Activated CD8-positive, alpha-beta memory T cell treated with anti-CD3 and anti-CD28 coated beads for 1 hour (primary cell): ENCODE measurements at places on chromosomes 7 and 10.

DNA sequence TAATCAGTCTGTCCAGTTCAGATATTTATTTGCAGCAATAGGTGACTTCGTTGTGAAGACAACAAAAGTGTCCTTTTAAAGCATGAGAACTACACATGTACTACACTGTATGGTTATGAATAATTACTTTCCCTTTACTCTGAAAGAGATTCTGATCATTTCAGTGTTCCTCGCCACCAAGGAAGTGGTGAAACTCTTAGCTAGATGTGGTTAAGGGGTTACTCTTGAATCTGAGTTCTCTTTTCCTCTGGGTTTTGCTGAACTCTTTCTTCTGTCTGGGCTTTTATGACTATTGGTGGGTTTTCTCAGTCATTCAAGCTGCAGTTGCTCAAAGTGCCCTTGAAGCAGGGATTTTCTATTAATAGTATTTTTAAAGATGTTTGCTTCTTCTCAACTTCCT is 127.9 kb upstream of the SEM1 start:
- no peak for DNase-seq

DNA sequence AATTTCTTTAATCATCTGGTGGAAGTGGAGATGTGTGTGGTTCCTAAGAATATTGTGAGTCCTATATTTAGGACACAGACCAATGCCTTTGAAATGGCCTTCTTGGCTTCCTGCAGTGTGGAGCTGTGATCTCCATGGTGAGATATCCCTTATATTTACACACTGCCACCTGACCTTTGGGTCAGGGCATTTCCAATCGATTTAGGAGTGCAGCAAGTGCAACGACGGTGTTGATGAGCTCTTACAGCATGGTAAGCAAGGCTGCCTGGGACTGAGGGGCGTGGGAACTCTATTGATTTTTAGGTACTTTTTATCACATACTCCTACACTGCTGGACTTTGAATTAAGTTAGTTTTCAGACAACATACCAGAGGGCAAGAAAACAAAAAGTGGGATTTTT is 146.0 kb downstream of the NRG3 start:
- no peak for DNase-seq

GRCh38 chr10:118966076-118966849 is 63.3 kb upstream of the NANOS1 start:
- DNase-seq = no peak

DNA sequence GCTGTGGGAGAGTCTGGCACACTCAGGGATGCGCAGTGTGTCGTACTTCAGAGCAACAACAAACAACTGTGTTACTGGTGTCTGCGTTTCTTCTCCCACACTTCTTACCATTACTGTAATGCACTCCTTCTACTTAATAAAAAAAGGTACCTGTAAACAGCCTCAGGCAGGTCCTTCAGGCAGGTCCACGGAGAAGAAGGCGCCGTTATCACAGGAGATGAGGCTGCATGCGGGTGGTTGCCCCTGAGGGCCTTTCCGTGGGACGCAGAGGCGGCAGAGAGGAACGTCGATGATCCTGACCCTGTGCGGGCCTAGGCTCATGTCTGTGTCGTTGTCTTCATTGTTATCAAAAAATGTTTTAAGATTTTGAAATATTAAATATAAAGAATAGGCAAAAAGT is 29.4 kb downstream of the NKX6-2 start:
- no peak for DNase-seq

DNA sequence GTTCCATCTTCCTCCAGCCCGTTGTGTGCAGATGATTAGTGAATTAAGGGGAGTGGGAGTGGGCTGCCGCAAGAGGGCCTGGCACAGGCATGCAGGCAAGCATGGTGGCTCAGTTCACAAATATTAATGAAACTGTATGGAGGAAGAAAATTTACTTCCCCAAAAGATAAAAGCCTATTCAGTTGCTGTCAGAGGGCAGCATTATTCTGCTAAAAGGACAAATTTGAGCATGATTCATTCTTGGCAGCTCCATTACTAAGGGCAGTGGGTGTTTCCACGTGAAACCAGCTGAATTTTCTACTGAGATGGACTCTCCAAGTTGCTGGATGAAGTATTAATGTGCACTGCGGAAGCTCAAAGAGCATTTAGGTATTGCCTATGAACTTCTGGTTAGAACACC is 90.9 kb upstream of the WDR11 start:
- DNase-seq = no peak

- no peak for DNase-seq
These were observed 189.2 kb upstream of the MGMT start for GRCh38 chr10:129277841-129278240.

GRCh38 chr7:44636041-44636584 is 29.7 kb downstream of the OGDH start:
- no peak for DNase-seq

DNA sequence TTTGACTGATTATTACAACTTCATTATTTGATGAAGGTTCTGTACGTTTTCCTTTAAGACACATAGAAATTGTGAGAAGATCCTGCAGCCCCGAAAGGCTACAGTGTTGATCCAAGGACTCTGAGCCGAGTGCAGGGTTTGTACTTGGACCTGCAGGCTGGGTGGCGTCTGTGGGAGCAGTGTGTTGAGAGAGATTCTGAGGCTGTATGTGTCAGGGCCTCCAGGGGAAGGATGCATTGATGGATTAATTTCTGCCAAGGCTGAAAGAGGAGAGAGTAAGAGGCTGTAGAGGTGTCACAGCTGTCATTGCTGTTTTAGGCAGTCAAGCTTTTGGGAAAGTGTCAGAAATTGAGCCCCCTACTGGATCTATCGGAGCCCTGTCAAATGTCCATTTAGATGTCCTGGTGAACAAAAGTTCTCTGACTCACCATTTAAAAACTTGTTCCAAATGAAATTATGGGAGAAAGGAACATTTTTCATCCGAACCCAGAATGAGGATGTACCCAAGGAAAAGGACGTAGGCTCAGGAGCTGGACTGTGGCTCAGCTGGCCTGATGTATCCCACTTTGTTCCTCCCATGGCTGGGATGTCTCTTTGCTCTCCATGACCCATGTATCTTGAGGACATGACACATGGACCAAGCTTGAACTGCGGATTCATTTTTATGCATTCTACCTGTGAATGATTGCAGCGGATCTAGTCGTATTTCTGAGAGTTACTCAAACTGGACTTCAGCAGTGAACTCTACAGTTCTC is 102.2 kb downstream of the TCF7L2 start:
- no peak for DNase-seq
